GM23338 (cell line): ENCODE measurements at places on chromosomes 12 and 14. TPM values are rescaled to one million over a fixed set of nuclear protein-coding genes. Genes with fewer than 3 reads are reported as not detected.

The KRT78 gene
- not detected in 2 replicates for polyA plus RNA-seq

GRCh38 chr14:105818712-105819005 is 292.3 kb downstream of the TMEM121 start:
- H3K4me1 ChIP-seq = no peaks in the 10 kb centered on the region
- no peak overlapping the region for H3K4me3 ChIP-seq
- no peak overlapping the region for H3K27ac ChIP-seq
- peaks cover 9% of the 10 kb centered on the region; the same call in 1 of the 2 replicates for H3K36me3 ChIP-seq
- no peak for DNase-seq
- H3K27me3 ChIP-seq = no peaks in the 10 kb centered on the region

GRCh38 chr12:50162230-50162629 is 4.9 kb downstream of the CERS5 start:
- H3K27me3 ChIP-seq = no peaks in the 10 kb centered on the region
- no peaks in the 10 kb centered on the region for H3K36me3 ChIP-seq
- no peak overlapping the region for H3K4me3 ChIP-seq
- no peak overlapping the region for H3K27ac ChIP-seq
- H3K4me1 ChIP-seq = peaks cover 18% of the 10 kb centered on the region; the same call in 1 of the 2 replicates

DNA sequence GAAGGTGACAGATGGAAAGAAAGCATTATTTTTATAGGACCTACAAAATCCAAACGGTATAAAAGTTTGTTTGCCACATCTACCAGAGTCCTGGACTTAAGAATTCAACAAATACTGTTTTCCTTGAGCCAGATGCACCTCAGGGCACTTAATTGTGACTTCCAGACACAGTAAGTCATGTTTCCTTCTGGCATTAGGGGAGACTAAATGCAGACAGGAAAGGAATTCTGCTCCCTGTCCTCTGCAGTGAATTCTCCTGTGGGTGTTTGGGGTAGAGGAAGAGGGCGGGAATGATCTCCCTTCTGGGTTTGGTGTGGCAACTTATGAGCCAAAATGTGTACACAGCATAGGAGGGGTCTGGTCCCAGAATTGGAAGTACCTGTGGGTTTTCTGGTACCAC is 93.9 kb upstream of the ZDHHC17 start:
- no peak overlapping the region for H3K27ac ChIP-seq
- DNase-seq = no peak
- no peaks in the 10 kb centered on the region for H3K27me3 ChIP-seq
- no peak overlapping the region for H3K4me3 ChIP-seq

DNA sequence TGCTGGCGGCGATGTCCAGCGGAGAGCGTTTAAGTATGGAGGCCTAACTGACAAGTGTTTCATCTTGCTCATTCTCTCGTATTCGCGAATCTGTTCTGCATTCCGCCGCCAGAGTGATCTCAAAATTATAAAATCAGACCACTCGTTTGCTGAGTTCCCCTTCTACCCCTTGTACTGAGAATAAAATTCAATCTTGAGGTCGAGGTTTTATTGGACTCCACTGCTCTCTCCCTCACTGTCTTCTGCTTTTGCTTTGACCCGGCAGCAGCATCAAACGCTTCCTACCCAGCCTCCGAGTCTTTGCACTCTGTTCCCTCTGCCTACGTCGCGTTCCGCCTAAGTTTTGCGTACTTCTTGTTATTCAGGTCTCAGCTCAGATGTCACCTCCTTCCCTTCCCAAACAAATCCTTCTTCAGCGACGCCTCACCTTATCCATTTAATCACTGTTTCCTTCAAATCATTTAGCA is 462 bp downstream of the KNTC1 start:
- H3K4me1 ChIP-seq = peaks cover 23% of the 10 kb centered on the region
- H3K36me3 ChIP-seq = peaks cover 30% of the 10 kb centered on the region; the same call in 1 of the 2 replicates
- peak overlapping the region; percentile 86 for H3K27ac ChIP-seq
- no peaks in the 10 kb centered on the region for H3K27me3 ChIP-seq
- peak overlapping the region; percentile 61 for H3K4me3 ChIP-seq
- peak; percentile 51 for DNase-seq

- DNase-seq = peak; percentile 39
- no peaks in the 10 kb centered on the region; the same call in 1 of the 2 replicates for H3K36me3 ChIP-seq
- peaks cover 18% of the 10 kb centered on the region for H3K4me1 ChIP-seq
- H3K27me3 ChIP-seq = no peaks in the 10 kb centered on the region
Observed at GRCh38 chr14:54804538-54805041, 98.0 kb downstream of the GCH1 start.

The RTN1 gene
- 3.1 and 4.2 TPM in 2 replicates for polyA plus RNA-seq

- no peak overlapping the region for H3K27ac ChIP-seq
- no peaks in the 10 kb centered on the region for H3K36me3 ChIP-seq
- no peak overlapping the region for H3K4me3 ChIP-seq
Observed at GRCh38 chr14:55877942-55878341, 240.3 kb upstream of the PELI2 start.

The GPR68 gene
- polyA plus RNA-seq = 0.19 and 0.45 TPM in 2 replicates

GRCh38 chr14:100663761-100664052 is 63.0 kb upstream of the DLK1 start:
- no peaks in the 10 kb centered on the region for H3K36me3 ChIP-seq
- no peaks in the 10 kb centered on the region for H3K27me3 ChIP-seq
- H3K4me1 ChIP-seq = no peaks in the 10 kb centered on the region
- no peak overlapping the region for H3K4me3 ChIP-seq
- DNase-seq = no peak

The CLEC4A gene
- 0.48 and 1.2 TPM in 2 replicates for polyA plus RNA-seq

DNA sequence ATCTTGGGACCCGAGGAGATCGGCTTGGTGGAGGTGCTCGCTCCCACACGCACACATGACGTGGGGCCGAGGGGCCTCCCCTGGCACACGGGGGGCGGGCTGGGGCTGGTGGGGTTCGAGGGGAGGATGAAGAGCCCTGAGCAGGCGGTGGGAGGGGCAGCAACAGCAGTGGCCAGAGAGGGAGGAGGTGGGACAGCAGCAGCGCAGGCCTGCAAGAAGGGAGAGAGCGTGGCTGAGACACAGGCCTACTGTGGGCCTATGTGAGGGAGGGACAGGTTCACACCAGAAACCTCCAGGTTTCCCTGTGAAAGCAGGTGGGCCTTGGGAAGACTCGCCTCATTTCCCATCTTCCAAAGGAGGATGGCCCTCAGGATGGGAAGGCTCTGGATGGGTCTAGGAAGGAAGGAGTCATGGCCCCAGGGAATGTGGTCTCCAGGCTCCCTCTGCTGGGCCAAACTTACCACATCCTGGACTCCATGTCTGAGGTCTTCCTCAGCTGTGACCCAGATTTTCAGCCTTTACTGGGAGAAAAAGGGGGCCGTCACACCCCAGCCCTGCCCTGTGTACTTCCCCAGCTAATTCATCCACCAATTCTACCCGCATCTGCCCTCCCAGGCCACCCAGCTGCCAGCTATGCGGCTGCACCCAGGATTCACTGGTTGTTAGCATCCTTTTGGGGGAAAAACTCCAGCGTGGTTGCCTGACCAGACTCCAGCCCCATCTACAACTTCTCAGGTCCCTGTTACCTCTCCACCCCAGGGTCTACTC is 2.8 kb downstream of the PIANP start:
- no peak overlapping the region; the same call in 1 of the 2 replicates for H3K4me3 ChIP-seq
- H3K27ac ChIP-seq = 0 out of 2 replicates have a peak overlapping the region, but pooled peaks have one; percentile 59
- peaks cover 15% of the 10 kb centered on the region for H3K4me1 ChIP-seq

GRCh38 chr12:58907391-58907790 is 12.9 kb downstream of the LRIG3 start:
- no peaks in the 10 kb centered on the region for H3K27me3 ChIP-seq
- no peaks in the 10 kb centered on the region for H3K4me1 ChIP-seq
- no peak overlapping the region for H3K27ac ChIP-seq
- no peaks in the 10 kb centered on the region for H3K36me3 ChIP-seq
